ENCODE measurements at places on chromosomes 13 and 19.

- no peak for DNase-seq
Measured at GRCh38 chr19:56405062-56405461, 930 bp downstream of the ZNF583 start.

- DNase-seq = peak; percentile 75
Measured at GRCh38 chr13:32911506-32911905, 104.7 kb upstream of the KL start.

- DNase-seq = no peak
Measured at GRCh38 chr19:1755467-1756171, 2.3 kb downstream of the ONECUT3 start.

- no peak for DNase-seq
Measured at GRCh38 chr19:41707502-41707812, 969 bp upstream of the CEACAM5 start.

- no peak for DNase-seq
Measured at GRCh38 chr13:106560821-106561220, 7.1 kb downstream of the ARGLU1 start.

DNA sequence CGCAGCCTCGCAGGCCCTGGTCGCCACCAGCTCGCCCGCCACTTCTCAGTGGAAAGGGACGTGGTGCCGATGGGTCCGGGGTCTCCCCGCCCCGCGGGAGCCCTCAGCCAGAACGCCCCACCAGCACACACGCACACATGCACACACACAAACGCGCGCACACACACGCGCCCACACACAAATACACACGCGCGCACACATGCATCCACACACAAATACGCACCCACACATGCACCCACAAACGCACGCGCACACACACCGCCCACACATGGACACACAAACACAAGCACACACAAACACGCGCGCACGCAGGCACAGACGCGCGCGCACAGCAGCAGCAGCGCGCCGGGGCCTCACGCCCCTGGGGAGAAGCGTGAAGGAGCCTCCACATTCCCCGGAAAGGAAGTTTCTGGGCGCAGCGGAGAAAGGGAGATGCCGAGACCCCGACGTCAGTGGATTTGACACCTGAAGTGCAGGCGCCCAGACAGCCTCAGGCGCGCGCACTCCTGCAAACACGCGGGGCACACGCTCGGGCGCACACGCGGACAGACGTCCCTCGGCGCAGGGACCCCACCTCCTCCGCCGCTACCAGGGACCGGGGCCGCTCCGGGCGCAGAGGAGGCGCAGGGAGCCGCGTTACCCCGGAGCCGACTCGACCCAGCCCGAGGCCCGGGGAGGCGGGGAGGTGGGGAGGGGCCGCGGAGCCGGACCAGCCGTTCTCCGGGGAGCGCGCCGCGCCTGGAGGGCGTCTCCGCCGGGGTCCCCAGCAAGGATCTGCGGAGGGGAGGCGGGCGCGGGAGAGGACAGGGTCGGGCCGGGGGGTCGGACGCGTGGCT is 622 bp downstream of the RASA3 start:
- DNase-seq = peak; percentile 60

DNA sequence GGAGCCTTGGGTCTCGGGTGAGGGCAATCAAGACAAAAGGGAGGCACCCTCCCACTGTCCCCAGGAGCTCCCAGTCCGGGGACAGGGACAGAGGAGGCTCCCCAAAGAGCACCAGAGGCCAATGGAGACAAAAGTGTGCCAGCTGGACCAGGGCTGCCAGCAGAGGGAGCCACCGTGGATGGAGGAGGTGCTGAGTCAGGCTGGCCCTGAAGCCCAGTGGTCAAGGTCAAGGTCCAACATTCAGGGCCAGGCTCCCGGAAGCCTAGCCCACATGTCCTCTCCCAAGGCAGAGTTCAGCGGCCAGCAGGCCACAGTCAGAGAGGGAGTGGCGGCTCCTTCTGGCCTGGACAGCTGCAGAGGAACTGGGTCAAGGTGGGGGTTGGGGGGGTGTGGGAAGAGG is 8.4 kb downstream of the COL5A3 start:
- no peak for DNase-seq

DNA sequence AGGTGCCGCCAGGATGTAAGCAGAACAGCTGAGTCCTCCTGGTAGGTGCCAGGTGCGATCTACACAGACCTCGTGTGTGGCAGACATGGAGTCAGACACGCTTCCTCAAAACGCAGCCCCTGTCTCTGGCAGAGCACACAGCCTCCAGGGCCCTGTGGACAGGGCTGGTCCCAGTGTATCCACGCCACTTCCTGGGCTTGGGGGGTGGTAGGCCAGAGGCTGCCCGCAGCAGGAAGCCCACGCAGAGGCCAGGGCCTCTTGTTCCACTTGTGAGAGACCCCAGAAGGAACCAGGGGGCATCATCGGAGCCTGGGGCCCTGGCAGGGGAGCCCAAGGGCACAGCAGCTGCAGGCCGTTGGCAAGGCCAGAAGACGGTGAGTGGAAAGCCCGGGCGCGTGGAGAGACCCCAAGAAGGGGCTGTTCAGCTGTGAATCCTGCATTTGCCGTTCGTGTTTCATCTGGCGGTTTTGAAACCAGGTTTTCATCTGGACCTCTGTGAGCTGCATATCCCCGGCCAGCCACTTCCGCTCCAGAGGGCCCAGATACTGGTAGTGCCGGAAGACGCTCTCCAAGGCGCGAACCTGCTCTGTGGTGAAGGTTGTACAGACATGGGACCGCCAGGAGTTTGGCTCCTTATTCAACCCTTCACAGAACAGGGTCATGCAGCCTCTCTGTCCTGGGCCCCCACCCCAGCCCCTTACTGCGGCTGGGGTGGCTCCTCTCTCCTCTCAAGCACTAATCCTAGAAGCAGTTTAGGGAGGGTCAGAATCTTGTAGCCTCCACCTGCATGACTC is 25.1 kb upstream of the SLITRK1 start:
- DNase-seq = no peak

DNA sequence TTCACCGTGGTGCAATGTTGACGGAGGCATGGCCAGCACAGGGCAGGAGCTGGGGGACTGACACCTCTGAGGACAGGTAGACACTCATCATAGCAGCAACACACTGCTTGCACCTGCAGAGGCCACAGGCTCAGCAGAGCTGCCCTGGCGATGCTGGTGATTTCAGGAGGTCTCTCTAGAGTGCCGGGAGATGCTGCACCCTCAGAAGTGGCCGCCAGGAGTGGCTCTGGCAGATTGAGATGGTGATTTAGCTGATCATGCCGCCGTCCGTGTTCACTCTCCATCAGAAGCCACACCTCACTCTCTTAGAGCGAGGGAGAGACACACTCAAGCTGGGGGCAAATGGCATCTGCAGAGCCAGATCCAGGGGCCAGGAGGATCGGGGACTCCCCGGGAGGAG is 244.6 kb upstream of the SGCG start:
- no peak for DNase-seq

DNA sequence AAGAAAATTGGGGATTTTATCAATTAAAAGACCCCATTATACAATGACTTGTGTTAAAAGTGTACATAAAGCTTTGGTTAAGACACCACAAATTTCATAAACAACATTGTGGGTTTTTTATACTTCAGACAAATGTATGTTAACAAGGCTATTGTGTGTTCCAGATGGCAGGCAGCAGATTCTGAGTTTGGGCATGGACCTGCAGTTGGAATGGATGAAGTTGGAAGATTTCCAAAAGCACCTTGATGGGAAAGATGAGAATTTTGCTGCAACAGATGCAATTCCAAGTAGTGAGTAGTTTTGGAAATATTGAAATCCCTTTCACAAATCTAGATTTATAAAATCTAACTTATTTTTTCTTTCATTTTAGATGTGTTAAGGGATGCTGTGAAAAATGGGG is 25.4 kb downstream of the MPHOSPH8 start:
- no peak for DNase-seq

- DNase-seq = peak; percentile 72
Measured at GRCh38 chr13:99464441-99464949, 36.8 kb upstream of the TM9SF2 start.

DNA sequence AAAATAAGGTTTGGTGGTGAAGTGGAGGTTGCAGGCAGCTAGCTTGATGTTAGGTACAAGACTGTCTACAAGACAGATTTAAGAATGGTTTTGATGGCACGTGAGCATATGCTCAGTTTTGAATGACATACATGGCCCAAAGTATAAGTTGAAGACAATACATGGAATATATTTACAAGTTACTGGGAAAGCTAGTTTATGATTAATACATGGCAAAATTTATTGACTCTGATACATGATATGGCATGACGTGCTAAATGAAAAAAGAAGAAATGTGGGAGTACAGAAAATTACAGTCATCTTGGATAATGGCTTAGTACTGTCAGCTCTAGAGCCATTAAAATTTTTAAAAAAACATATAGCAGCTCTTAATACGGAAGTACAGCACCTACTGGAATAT is 4.4 kb downstream of the KLF5 start:
- no peak for DNase-seq

GRCh38 chr13:113361406-113361805 is 2.5 kb downstream of the GRTP1 start:
- DNase-seq = no peak

- peak; percentile 44 for DNase-seq
Measured at GRCh38 chr13:50757008-50757407, 86.5 kb downstream of the DLEU7 start.

DNA sequence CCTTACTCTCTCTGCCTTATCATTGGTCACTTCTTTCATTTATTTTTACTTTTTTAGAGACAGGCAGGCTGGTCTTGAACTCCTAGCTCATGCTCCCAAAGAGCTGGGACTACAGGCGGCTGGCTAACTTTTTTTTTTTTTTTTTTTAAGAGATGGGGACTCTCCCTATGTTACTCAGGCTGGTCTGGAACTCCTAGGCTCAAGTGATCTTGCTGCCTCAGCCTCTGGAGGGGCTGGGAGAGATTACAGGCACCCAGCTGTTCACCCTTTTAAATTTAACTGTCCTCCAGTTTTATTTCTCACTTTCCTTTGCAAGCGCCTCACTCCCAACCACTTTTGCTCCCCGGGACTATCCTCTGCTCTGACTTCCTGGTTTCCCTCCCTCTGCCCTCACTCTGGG is 5.6 kb upstream of the CLDN10 start:
- DNase-seq = no peak

- no peak for DNase-seq
Measured at GRCh38 chr13:46032341-46032740, 20.2 kb downstream of the ZC3H13 start.

DNA sequence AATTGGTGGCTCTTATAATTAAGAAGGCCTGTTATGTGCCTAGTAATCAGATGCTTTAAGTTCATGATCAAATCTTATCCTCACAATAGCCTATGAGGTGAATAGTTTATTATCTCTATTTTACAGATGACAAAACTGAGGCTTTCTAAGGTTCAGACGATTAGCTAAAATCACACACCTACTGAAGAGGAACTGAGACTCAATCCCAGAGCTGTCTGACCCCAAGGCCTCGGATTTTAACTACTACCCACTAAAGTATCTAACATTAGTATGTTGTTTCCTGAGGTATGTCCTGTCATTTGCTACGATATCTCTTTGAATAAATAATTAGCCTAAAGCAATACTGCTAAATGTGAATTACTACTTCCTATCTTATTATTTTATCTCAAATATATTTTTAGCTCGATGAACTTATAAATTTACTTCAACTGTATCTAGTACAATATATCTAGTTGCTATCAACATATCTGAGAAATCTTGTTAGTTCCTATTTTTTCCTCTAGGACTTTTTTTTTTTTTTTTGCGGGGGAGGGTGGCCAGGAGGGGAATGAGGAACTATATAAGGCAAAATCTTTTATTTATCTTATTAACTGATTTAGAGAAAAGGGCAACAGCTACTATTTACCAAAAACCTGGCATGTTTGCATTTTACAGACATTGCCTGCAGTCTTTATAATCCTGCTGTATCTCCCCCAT is 118.5 kb downstream of the ABCC4 start:
- DNase-seq = no peak

GRCh38 chr19:50384685-50385535 is 763 bp downstream of the POLD1 start:
- DNase-seq = peak; percentile 46

DNA sequence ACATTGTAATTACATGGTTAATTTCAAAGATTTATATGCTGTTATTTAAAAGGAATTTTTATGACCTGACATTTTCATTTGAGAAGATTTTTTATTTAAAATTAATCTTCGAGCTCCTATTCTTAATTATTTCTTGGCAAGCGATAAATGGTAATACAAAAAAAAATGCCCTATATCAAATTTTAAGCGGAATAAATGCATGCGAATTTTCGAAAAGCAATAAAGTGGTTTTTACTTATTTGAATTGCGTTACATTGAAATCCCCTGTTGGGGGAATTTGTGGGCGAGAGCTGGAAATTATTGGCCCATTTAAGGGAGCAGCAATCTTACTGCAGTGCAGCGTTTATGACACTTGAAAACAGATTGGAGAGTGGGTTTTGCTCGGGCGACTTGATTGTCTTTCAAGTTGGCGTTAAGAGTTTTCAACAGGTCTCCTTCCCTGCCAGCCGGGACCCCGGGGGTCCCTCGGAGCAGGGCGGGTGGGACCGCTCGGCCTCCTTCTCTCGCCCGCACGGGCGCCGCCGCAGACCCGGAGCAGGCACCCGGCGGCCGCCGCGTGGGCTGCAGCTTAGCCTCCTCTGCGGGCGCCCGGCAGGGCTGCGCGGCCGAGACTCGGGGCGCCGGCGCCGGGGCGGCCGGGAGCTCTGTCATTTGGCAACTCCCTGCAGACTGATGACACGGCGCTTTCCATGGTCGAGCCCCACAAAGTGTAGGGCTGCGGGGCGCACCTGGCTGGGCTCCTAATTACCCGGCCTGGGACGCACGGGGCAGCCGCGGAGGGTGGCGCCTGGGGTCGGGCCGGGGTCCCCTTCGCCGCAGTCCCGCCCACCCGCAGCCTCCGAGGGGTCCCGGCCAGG is 255.1 kb upstream of the SOX21 start:
- DNase-seq = peak; percentile 10

DNA sequence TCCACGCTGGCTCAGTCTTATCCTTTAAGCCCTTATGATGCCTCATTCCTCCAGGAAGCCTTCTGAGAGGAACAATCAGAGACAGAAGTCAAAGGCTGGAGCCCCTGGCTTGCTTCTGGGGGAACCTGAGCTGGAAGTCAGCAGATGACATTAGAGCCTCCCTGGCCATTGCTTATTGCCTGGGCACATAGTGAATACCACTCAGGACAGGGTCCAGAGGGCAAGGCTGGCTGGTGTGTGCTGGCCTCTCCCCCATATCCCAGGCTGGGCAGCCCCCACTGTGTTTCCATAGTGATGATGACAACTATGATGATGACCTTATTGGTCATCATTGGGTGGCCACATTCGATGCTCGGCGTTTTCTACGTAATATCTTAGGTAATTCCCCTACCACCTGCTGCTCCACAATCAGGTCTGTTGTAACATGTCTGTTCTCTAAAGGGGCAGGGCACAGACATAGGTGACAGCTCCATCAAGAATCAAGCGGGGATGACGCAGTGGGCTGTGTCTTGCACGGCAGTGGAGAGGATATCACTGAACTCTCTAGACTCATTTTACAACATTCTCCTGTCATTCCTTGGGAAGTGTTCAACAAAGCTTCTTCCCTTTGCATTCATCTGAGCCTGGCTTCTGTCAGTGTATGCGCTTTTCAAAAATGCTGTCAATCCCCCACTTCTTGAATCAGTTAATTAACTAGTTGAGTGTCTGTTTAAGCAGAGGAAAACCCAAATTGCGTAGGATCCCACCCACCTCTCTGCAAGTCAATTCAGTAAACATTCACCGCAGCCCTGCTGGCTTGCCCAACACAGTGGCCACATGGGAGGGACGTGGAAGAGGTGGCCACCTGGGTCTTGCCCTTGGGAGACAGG is 89.4 kb upstream of the TSHZ3 start:
- no peak for DNase-seq

Measured in iris pigment epithelial cell (primary cell).